Fibroblast of skin of right quadriceps (primary cell): ENCODE measurements at places on chromosomes 13 and 19.

DNA sequence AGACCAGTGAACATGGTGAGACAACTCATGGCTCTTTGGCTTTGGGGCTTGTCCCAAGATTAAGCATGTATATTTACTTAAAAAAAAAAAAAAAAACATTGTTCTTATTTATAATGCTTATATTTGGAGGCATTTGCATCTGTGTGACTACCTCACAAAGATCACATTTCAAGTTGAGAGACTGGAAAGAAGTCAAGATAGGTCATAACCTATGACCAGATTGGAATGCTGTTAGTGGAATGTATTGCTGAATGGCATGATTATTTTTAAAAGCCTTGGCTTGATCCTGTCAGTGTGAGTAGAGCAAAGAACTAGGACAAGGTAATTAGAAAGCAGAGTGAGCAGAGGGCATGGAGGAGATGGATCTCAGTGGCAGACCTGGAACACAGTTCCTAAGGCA, 214.6 kb downstream of the OXGR1 start:
- no peak for DNase-seq

GRCh38 chr13:43127827-43128226, 104.4 kb downstream of the DNAJC15 start:
- no peak for DNase-seq

DNA sequence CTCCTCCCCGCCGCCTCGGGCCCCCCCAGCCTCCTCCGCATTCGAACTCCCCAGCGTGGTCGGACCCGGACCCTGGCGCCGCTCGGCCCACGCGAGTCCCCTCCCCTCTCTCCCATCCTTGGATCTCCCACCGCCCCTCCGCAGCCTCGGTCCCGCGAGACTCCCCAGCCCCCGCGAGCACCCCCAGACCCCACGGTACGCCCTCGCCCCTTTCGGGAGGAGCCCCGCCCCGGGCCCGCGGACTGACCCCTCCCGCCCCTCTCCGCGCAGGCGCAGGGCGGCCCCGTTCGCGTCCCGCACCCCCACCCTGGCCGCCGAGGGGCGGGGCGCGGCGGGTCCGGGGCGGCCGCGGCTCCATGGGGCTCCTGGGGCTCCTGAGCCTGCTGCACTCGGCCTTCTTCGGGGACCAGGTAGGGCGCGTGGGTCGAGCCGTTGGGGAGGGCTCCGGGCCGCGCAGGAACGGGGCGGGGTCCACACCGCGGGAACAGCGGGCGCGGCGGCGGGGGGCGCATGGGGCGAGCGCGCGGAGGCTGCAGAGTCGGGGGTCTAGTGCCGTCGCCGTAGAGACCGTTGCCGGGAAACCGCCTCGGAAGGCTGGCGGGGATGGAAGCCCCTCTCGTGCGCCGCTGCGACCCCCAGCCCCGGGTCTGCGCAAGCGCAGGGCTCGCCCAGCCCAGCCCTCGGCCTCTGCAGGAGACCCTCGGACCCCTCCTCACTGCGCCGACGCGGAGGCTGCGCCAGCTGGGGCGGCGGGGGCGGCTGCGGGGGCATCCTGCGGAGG, 3.8 kb upstream of the APC2 start:
- DNase-seq = no peak

DNA sequence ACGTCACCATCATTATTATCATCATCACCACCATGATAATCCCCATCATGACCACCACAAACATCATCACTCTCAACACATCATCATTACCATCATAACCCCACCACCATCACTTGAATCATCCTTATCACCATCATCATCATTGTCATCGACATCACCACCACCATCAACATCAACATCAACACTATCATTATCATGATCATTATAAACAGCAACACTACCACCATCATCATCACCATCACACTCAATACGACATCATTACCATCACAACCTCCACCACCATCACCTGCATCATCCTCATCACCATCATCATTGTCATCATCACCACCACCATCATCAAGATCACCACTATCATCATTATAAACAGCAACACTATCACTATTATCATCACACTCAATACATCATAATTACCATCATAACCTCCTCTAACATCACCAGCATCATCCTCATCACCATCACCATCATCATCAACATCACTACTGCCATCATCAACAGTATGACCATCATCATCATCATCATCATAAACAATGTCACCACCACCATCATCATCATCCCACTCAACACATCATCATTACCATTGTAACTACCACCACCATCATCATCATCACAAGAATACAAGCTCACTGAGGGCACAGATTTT, 78.7 kb downstream of the MBD3L1 start:
- DNase-seq = no peak

DNA sequence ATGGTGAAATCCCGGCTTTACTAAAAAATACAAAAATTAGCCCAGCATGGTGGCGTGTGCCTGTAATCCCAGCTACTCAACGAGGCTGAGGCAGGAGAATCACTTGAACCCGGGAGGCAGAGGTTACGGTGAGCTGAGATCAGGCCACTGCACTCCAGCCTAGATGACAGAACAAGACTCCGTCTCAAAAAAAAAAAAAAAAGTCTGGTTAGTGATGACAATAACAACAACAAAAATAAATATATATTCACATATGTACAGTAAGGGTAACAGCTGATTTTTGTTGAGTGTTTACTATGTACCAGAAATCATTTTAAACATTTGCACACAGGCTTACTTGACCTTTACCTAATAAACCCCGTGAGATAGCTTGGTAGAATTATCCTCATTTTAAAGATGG, 23.0 kb downstream of the RRAS start:
- DNase-seq = no peak

DNA sequence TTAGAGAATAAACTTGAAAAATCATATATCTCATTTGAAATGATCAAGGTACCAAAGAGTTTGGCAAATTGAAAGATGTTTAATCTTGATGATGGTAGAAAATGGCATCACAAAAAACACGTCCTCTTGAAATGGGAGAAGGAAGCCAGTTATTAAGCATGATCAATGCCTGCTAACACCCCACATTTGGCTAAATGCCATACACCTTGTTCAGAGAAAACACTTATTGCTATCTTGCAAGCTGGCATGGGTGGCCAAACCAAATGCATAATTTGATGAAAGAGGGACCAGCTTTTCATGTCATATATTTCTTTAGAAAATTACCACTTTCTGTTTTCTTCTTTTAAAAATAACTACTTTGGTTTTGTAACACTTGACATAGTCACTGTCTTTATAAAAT, 141.3 kb downstream of the ZAR1L start:
- no peak for DNase-seq

DNA sequence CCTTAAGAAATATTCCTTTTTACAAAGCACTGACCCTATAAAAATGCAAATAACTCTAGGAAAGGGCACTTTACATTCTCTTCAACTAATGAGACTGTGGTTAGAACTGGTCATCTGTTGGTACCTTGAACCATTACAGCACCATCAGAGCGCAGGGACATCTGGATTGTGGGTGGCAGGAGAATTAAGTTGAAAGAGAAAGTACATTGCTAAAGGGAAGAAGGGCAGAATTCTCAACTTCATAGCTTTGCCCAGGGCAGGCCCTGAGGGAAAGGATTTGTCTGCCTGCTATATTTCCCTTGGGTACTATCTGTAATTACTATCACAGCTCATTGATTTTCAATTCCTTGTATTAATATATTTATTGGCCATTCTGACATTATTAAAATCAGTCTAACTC, 196.8 kb downstream of the KLF12 start:
- DNase-seq = no peak

DNA sequence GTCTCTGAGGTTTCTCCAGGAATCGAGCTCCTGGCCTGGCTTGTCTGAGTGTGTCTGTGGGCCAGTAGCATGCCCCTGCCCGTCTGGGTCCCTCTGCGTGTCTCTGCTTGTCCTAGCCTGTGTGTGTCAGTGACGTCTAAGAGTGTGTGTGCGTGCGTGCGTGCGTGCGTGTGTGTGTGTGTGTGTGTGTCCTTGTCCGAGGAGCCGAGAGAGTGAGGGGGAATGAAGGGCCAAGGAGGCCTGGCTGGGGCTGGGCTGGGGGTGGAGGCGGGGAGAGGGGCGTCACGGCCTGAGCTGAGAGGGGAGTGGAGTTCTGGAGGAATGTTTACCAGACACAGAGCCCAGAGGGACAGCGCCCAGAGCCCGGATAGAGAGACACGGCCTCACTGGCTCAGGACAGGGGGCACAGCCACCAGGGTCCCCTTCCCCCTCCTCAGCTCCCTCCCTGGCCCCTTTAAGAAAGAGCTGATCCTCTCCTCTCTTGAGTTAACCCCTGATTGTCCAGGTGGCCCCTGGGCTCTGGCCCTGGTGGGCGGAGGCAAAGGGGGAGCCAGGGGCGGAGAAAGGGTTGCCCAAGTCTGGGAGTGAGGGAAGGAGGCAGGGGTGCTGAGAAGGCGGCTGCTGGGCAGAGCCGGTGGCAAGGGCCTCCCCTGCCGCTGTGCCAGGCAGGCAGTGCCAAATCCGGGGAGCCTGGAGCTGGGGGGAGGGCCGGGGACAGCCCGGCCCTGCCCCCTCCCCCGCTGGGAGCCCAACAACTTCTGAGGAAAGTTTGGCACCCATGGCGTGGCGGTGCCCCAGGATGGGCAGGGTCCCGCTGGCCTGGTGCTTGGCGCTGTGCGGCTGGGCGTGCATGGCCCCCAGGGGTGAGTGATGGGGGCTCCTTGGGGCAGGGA, at the start of gene AXL:
AXL (plus strand) TSS at position 609 of the 893 bp plus-strand sequence; CDS start at position 779, 170 bp downstream.
- DNase-seq = peak; percentile 80

- DNase-seq = peak; percentile 72
These were observed 19.4 kb downstream of the CEACAM21 start for GRCh38 chr19:41595258-41595889.

GRCh38 chr13:102945886-102946285, 100.1 kb downstream of the ERCC5 start:
- DNase-seq = no peak

- DNase-seq = peak; percentile 85
These were observed 5.1 kb downstream of the GRIN2D start for GRCh38 chr19:48398375-48399235.

DNA sequence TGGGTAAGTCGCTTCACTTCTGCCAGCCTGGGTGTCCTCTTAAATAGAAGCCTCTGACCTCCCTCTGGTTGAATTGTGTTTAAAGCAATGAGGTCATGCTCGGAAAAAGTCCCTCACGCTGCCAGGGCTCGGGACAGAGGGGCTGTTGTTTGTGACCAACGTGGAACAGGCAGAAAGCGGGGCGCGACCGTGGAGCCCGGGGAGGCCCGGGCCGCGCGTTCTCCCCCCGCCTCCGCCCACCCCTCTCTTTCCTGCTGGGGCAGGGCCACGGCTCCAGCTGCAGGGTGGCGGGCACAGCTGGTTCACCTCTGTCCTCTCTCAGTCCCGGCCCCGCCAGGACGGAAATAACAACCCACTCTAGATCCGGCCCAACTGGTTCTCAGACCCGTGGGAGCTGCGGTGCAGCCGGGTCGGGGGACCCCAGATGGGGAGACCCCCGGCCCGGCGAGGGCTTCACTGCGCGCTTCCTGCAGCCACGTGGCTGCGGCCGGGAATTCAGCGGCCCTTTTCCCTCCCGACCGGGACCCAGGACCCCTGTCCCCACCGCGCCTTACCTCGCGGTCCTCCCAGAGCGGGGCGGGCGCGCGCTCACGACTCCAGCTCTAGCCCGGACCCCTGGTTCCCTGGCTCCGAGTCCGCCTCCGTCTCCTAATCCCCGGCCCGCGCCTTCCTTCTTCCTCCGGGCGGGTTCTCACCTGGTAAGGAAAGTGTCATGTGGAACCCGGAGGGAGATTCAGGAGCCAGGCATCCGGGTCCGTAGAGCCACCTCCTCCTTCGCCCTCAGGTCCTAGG, 1.9 kb downstream of the CDC42EP5 start:
- DNase-seq = no peak

GRCh38 chr13:40618581-40619478, 47.6 kb downstream of the FOXO1 start:
- no peak for DNase-seq

- no peak for DNase-seq
These were observed 16.5 kb upstream of the RNF17 start for GRCh38 chr13:24747248-24748060.

- no peak for DNase-seq
These were observed 12.3 kb downstream of the PCDH9 start for GRCh38 chr13:67217880-67218279.

- no peak for DNase-seq
These were observed 41.5 kb downstream of the URI1 start for GRCh38 chr19:29983568-29983967.

DNA sequence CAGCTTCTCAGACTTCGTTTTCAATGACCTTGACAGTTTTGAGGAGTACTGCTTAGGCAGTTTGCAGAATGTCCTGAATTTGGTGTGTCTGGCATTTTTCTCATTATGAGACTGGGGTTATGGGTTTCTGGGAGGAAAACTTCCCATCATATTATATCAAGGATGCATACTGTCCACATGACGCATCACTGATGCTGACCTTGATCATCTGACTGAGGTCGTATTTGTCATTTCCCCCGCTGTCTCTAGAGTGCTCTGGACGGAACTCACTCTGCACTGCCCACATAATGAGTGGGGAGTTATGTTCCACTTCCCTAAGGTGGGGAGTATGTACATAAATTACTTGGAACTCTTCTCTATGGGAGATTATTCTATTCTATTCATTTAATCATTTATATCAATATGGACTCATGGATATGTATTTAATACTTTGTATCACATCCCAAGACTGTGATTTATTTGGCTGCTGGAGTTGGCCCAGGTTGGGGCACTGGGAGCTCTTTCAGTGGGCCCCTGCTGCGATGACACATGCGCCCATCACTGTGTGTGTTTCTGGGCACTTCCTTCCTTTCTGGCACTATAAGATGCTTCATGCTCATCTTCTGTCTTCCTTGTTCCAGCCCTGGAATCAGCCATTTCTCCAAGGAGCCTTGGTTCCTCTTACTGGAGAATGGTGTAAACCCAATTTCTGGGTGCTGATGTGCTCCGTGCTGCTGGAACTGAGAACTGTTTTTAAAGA, 138.6 kb downstream of the MIPEP start:
- DNase-seq = no peak

DNA sequence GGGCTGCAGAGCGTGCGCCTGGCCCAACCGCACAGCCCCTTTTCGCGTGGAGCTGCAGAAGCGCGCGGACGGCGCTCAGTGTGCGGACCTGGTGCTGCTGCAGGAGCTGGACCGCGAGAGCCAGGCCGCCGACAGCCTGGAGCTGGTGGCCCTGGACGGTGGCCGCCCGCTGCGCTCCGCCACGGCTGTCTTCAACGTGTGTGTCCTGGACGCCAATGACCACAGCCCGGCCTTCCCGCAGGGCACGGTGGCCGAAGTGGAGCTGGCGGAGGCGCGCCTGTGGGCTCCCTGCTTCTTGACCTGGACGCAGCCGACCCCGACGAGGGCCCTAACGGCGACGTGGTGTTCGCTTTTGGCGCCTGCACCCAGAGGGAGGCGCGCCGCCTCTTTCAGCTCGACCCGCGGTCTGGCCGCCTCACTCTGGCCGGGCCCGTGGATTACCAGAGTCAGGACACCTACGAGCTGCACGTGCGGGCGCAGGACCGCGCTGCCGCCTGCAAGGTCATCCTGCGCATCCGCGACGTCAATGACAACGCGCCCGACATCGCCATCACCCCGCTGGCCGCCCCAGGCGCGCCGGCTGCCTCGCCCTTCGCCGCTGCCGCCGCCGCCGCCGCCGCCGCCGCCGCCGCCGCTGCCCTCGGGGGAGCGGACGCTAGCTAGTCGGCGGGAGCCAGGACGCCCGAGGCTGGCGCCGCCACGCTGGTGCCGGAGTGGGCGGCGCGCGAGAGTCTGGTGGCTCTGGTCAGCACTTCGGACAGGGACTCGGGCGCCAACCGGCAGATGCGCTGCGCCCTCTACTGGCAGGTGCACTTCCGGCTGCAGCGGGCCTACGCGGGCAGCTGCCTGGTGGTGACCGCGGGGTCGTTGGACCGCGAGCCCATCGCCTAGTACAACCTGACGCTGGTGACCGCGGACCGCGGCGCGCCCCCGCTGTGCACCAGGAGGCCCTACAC, 172.2 kb downstream of the OLFM4 start:
- peak; percentile 52 for DNase-seq
